Hematopoietic multipotent progenitor cell treated with erythropoietin and hydrocortisone succinate and interleukin-3 and kit ligand, for 6 days (in vitro differentiated cells): ENCODE measurements at places on chromosomes 3 and 15.
A peak's percentile ranks its signal among the peaks of the same experiment; 100 is the strongest.

GRCh38 chr15:92153620-92154019 is 240.1 kb upstream of the ST8SIA2 start:
- DNase-seq = no peak

DNA sequence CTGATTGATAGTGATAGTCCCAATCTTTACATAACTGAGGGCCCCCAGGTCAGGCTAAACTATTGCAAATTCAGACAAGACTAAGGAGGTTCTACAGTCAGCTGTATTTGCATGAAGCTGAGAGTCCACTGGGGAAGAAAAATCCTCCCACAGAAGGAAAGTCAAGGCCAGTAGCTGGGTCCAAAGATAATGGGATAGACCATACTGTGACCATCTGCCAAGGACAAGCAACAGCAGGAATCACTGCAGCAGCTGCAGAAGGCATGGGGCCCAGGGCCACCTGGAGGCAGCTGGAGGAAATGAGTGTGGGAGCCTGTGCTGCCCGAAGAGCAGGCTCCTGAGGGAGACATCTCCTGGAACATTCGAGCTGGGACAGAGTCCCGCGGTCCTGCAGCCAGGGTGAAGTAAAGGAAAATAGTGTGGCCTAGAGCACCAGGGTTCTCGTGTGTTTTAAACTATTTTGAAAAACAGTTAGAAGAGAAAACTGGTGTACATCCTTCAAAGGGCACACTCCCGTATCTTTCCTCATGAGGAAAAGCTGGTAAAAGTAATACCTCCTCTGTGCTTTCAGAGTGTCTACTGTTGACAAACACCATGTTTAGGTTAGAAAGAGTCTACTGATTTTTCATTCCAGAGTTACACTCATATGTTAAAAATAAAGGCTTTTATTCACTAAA is 13.2 kb upstream of the TMEM212 start:
- peak; percentile 74 for DNase-seq

GRCh38 chr3:112802338-112802737 is 44.3 kb downstream of the CD200R1L start:
- peak; percentile 46 for DNase-seq

GRCh38 chr3:5663601-5664000 is 476.1 kb downstream of the EDEM1 start:
- DNase-seq = no peak

- DNase-seq = no peak
These were observed 91.2 kb downstream of the RPLP1 start for GRCh38 chr15:69543681-69544364.

DNA sequence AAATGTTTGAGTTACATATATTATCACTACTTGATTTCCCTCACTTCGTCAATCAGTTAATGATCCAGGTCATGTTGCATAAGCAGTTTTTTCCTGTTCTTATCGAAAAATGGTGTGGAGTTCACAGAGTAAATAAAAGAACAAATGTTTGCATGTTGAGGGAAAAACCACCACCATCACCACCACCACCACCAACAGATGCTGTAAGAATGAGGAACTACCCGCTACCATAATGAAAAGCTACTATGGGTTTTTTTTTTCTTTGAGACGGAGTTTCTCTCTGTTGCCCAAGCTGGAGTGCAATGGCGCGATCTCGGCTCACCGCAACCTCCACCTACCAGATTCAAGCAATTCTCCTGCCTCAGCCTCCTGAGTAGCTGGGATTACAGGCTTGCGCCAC is 27.6 kb downstream of the RUBCN start:
- peak; percentile 58 for DNase-seq

DNA sequence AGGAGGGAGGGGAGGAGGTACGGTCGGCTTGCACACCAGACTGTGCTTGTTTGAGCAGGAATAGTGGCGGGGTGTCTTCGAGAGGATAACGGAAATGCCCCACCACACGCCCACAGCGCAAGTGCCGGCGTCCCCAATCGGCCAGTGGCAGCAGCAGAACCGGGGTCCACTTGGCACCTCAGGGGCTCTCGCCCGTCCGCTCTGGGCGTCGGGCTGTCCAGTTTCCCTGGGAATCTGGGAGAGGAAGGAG is 53.7 kb downstream of the CCDC54 start:
- DNase-seq = peak; percentile 65

GRCh38 chr3:38649500-38650247 is at the start of gene SCN5A:
Gene SCN5A (minus strand): TSS chr3:38649687. CDS start chr3:38633307, 16,380 bp downstream.
- DNase-seq = peak; percentile 63
